ENCODE measurements at places on chromosomes 1 and 21. TPM values are rescaled to one million over a fixed set of nuclear protein-coding genes. Genes with fewer than 3 reads are reported as not detected.

PODN gene
- not detected for total RNA-seq

IVL gene
- total RNA-seq = not detected

UBL4B gene
- not detected for total RNA-seq

TSSK3 gene
- 1.2 TPM for total RNA-seq

COL16A1 gene
- total RNA-seq = not detected

HTR6 gene
- 0.16 TPM for total RNA-seq

Data from T-helper 17 cell (primary cell).